ENCODE measurements at places on chromosomes 2 and 18.
A peak's percentile ranks its signal among the peaks of the same experiment; 100 is the strongest.

DNA sequence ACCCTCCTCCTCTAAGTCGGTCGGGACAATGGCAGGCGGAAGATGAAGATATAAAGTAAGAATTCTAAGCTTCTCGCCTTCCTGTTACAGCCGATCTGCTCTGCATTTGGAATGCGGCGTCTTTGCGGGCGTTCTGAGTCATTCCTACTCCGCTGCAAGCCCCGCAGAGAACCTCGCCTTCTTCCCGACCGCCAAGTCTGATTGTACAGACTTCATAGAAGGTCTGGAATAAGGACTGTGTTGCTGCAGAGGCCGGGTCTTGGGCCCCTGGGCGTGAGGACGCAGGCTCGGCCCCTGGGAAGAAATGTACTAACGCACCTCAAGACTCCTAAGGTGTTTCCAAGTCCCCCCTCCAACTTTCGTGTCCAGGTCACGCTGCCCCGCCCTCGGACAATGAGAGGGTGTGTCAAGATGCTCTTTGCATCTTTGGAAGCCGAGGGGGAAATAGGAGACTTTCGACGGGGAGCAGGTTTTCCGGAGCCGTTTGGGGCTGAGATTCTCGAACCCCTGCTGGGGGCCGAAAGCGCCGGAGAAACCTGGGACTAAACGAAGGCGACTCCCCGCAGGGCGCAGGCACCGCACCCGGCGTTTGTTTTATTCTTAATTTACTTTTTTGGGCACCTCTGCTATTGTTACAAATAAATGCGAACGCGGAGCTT is 12.7 kb upstream of the PAX3 start:
- no peak for DNase-seq

DNA sequence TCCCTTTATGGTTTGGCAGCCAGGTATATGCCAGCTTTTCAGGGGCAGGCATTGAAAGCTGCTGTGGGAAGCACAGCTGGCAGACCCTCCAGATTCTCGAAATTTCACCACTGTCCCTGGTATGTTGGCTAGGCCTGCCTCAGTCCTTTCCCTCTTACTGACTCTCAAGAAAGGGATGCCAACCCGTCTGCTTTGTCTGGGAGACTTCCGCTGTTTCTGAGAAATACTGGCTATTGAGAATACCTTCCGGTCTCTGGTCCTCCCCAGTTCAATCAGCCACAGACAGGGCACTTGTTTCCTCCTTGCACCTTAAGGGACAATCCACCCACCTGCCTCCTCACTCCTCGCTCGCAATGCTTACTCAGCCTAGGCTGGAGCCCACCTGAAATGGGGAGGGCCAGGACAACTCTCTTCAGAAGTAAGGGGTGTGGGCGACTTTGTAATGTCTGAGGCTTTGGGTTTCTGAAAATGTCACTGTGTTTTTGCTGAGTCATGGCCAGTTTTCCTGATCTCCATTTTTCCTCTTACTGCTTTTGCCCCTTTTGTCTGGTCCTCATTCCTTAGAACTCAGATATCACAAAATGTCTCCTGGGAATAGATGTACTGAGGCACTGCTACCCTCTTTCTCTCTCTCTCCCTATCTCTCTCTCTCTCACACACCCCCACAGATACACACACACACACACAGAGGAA is 571.1 kb downstream of the TNS1 start:
- no peak for DNase-seq

DNA sequence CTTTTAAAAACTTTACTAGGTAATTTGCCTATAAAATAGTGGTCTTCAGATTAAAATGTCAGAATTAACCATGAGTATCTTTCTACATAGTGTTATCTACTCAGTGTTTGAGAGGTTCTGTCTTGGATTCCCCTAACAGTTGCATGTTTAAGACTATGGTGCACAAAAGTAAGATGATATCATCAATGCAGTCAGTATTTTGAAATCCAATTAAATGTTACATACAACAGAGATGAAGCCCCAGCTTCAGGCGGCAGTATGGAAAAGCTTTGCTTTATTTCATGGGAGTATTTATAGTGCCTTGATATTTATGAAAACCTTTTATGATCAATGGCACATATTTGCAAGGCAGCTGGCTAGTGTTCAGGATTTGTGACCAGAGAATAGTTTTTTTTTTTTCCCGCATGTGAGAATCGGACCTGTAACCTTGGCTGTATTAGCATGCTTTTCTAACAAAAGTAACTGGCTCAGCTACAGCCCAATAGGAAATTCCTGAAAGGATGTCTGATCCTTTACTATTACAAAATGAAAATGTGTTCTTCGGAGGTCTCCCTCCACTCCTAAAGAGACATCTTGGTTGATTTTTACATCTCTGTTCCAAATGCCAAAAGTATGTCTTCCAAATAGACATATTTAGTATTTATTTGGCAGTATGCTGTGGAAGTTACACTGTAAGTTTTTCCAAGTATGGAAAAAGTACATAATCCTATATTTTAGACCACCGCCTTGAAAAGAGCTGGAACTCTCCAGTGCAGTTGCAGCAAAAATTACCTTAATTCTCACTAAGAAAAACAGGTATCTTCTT is 319.3 kb upstream of the UBE2E3 start:
- DNase-seq = no peak

GRCh38 chr2:240604291-240604938 is 17.9 kb downstream of the CAPN10 start:
- DNase-seq = no peak

DNA sequence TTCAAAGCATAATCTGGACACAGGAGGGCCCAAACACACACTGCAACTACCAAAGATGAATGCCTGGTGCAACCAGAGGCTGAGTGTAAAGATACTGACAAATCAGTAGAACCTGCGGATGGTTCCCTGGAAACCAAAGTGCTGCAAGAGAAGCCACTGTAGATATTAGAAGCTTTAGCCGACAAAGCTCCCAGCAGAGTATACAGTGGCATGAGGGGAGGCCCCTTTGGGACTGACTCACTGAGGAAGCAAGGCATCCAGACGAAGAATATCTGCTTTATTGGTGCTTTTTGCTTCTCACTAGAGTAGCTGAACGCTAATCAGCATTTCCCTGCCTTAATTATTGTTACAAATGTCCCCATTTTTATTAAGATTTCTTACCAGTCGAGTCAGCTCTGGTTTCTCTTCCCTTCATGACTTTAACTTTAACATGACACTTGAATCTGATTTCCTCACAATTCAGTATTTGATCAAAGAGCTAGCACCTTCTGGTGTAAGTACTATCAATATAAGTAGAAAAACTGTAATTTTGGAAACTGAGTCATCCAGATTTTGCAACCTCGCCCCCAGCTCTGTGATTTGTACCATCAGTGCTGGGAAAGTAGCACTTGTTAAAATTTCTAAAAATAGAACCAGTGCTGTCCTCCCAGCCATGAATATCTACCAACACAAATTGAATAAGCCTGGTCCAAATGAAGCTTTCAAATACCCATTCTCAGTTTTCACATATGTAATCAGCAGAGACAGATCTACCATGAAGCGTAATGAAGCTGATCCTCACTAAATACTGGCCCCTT is 34.2 kb downstream of the FIGN start:
- DNase-seq = no peak

GRCh38 chr2:97697252-97698235 is 15.8 kb upstream of the ZAP70 start:
- peak; percentile 82 for DNase-seq
